ENCODE measurements at places on chromosomes 7 and 10.

- no peak for DNase-seq
Observed at GRCh38 chr10:14772399-14772798, 2.3 kb downstream of the FAM107B start.

DNA sequence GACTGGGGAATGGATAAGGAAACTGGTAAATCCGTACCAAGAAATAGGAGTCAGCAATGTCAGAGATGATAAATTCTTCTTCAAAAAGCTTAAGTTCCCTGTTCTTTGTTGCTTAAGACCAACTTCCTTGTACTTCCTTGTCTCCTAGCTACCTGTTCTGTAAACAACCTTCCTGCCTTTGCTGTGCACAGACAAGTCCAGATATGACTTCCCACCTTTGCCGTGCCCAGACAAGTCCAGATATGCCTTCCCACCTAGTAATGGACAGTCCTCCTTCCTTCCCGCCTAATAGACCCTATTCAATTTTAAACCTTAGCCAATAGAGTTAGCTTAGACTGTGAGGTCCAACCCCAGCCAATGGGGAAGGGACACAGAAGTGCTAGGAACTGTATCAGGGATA is 2.5 kb upstream of the ZNF33A start:
- no peak for DNase-seq

- no peak for DNase-seq
Observed at GRCh38 chr7:149719912-149720335, 53.5 kb downstream of the ZNF467 start.

GRCh38 chr10:130009228-130009627 is 45.2 kb upstream of the EBF3 start:
- no peak for DNase-seq

DNA sequence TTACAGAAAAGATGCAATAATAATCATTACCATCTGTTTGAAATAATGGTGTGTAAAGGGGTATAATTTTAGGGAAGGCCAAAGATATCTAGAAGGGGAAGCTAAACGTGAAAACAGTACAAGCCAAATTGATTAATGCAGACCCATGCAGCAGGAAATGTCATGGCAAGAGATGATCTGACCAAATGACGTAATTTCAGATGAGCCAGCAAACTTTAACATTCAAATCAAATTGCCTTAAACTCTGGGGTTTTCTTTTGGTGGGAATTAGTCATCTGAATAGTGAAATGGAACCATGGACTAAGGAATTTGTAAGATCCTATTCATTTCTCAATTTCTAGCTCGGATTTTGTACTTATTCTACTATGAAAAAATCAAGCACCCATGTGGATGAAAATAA is 21.4 kb upstream of the SCIN start:
- peak; percentile 56 for DNase-seq
